ENCODE measurements at places on chromosomes 4 and X. TPM values are rescaled to one million over a fixed set of nuclear protein-coding genes. Genes with fewer than 3 reads are reported as not detected.
A peak's percentile ranks its signal among the peaks of the same experiment; 100 is the strongest.

GRCh38 chr4:77432717-77433417 lies 172.8 kb upstream of the CXCL13 start:
- no peak for DNase-seq

GRCh38 chr4:70725633-70726032 lies 3.9 kb downstream of the RUFY3 start:
- DNase-seq, result no peak

DNA sequence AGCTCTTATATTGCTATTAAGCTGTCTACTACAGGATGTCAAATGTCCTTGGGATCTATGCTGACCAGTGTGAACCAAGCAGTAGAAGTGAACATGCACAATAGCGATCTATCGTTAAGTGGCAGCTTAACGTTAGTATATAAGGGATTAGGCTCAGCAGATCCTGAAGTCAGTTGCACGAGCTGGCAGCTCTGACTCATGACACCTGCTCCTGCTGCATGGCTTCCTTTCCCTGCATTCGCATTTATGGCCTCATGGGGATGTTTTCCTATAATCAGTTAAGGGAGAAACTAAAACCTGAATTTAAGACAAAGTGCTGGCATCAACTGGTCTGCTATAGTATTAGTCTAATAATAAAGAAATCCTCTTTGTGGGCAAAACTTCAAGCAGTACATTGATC lies 12.7 kb upstream of the MCUB start:
- no peak for DNase-seq

DNA sequence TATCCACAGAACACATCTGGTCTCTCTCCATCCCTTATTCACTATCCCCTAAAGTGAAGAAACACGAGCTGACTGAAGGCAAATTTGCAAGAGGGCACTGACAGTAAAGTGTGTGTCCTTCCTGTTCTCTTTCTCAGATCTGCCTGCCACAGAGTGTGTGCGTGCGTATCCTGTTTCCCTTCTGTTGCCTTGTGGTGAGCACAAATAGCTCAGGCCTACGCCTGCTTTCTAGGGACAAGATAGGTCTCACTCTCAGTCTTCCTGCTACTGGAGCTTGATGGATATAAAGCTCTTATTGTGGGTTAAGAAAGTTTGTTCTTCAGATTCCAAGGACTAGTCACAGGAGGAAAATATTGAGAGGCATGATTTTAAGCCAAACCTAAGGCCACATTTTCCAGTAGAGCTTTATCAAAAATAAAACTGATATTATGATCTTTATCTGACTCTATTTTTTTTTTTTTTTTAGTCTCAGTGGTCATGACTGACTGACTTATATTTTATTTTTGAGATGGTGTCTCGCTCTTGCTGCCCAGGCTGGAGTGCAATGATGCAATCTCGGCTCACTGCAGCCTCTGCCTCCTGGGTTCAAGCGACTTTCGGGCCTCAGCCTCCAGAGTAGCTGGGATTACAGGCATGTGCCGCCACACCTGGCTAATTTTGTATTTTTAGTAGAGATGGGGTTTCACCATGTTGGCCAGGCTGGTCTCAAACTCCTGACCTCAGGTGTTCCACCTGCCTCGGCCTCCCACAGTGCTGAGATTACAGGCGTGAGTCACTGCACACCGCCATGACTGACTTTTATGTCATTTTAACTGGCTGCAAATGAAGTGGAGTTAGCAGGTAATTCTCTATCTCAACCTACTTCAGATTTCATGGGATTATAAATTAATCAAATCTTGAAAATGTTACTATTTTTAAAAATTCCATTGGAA lies 140.3 kb upstream of the SH3RF1 start:
- no peak for DNase-seq

DNA sequence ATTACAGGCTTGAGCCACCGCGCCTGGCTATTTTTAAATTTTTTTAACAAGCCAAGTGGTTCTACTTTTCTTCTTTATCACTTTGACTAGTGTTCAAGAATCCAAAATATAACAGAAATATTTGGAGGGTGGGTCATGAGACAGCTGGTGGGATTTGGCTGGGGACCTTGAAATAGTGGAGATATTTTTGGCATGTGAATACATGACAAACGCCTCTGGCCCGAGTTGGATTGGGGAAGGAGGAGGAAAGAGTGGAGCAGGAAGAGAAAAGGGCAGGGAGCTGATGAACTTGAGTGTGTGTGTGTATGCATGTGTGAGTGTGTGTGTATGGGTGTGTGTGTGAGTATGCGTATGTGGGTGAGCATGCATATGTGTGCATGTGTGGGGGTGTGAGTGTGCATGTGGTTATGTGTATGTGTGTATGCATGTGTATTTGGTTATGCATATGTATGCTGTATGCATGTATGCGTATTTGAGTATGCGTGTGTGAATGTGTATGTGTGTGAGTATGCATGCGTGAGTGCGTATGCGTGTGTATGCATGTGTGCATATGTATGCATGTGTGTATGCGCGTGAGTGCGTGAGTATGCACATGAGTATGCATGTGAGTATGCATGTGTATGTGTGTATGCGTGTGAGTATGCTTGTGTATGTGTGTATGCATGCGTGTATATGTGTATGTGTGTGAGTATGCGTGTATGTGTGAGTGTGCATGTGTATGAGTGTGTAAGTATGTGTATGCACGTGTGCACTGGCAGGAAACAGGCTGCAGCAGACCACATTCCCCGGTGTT lies 49.6 kb downstream of the JADE1 start:
- DNase-seq, result no peak

DNA sequence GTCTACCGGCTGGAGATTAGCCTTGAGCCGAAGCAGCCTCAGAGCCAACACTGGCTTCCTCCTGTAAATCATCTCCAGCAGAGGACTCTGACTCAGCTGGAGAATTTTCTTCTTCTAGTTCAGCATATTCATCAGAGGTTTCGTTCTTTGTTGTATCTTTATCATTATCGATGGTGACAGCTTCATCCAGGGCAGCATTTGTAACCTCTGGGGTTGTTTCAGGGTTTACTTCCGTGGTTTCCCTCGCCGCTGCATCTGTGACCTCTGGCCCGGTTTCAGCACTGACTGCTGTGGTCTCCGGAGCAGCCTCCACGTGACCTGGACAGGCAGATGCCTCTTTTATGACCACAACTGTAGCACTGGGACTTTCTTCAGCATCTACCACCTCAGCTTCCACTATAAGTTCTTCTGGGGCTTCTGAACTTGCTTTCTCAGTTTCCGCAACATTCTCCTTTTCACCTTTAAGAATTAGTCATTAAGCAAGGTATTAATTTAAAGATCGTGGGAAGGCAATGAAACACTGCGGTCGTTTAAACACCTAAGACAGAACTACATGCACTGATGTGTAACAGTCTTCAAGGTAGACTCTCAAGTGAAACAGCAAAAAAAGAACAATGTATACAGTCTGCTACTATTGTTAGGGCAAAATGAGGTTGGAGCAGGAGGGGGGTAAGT lies 13.3 kb downstream of the MGARP start:
- DNase-seq, result peak; percentile 17

- DNase-seq, result no peak
These were observed 611 bp downstream of the TEX11 start for GRCh38 chrX:70907900-70908299.

DNA sequence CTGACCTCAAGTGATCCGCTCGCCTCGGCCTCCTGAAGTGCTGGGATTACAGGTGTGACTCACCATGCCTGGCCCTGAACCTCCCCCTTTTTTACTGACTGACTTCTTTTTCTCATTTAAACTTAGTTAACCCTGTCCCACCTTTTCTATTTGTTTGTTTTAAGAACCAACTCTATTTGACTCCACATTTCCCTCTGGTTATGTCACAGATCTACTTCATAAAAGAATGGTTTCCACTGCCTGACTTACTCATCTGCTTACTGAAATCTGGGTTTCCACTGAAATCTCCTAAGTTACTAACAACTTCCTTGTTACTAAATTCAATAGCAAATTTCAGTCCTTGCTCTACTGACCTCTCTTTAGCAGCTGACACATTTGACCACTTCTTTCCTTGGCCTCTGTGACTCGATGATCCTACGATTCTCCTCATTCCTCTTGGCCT lies 28.0 kb upstream of the NSUN7 start:
- DNase-seq, result no peak

Gene GIMD1
- total RNA-seq, result not detected

Gene TRIM61
- total RNA-seq, result not detected

Gene GABRE
- not detected for total RNA-seq
